NCI-H345 (cell line): ENCODE measurements at places on chromosomes 2 and 18.
A peak's percentile ranks its signal among the peaks of the same experiment; 100 is the strongest.

GRCh38 chr2:24920809-24921441 is 888 bp upstream of the ADCY3 start:
- peak; percentile 43 for DNase-seq

DNA sequence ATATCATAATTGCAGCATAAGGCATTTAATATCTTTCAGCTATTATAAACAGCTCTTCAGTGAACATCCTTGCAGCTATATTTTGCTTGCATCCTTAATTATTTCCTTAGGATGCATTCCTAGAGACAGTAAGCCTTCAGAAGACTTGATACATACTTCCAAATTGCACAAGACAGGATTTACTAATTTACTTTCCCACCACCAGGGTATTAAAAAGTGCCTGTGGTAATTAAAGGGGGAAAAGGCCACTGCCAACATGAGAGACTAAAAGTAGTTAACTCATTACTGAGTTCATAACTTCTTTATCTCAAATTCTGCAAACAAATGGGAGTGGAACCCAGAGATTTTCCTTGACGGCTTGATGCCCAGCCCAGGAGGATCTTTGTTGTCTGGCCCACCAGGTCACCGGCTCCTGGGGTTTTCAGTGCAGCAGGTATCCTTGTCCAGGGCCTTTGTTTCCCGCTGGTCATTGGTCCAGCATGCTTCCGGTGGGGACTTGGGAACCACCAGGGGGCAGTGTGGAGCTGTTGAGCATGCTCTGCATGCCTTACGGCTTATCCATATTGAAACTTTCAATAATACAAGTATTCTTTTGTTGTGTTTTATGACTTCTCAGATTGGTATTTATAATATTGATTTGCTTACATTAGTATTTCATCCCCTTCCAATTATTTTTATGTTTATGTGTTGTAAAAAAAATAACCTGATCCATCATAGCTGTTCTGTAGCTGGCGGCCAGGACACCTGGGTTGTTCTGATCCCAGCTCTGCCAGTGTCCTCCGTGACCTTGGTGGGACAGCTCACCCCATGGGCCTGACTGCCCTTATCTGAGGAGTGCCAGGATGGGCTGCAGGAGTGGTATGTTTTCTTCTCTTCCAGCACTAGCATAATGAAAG is 61.4 kb downstream of the TGOLN2 start:
- peak; percentile 21 for DNase-seq

DNA sequence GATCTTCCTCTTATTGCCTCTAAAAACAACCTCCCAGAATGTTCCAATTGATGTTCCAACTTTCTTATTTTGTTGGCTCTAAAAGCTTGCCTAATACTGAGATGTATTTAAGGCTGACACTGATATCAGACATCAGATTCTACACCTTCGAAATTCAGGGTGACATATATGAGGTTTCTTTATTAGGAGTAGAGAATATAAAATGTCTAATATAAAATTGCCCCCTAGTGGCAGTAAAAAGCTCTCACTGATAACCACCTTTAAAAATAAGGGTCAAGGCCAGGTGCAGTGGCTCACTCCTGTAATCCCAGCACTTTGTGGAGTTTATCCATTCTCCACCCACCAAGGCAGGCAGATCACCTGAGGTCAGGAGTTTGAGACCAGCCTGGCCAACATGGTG is 789.7 kb upstream of the SLC39A10 start:
- DNase-seq, result peak; percentile 15

- DNase-seq, result no peak
Measured at GRCh38 chr2:187884003-187884402, 329.8 kb upstream of the TFPI start.

GRCh38 chr2:230775737-230776136 is 63.1 kb downstream of the CAB39 start:
- DNase-seq, result no peak

DNA sequence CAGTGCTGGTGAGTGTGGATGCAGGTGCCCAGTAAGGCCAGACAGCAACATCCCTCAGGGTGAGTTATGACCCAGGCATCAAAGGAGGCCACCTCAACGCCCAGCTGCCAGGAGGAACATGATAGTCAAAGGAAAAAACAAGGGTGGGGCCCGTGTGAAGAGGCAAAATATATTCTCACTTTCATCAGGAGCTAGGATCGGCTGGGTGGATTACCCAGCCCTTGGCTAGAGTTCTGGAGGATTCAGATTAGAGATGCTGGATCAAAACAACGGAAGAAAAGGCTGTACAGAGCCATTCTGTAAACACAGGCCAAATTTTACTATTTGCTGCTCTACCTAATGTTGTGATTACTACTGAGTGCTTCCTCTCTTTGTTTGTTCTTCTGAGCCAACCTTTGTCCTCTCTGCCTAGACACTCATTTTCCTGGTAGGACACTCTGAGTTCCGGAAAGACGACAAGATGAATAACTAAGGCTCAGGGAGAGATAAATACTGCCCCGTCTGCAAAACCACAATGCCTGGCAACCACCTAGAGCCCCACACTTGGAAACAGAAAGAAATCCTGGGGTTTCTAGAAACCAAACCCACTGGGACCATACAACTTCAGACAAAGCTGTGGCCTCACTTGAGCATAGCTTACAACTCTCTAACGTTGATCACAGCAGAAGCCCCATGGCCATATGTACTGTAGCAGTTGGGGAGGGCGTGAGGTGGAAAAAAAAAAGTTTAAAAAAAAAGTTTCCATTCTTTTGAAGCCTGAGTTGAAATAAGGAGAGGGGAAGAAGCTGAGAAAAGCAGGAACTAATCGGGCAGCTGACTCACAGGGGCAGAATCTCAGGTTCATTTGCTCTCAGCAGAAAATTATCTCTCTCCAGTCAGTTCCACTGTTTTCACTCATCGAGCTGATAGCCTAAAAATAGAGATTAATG is 17.8 kb upstream of the PMAIP1 start:
- peak; percentile 19 for DNase-seq

GRCh38 chr2:128187032-128187654 is 96.1 kb downstream of the UGGT1 start:
- DNase-seq, result no peak

DNA sequence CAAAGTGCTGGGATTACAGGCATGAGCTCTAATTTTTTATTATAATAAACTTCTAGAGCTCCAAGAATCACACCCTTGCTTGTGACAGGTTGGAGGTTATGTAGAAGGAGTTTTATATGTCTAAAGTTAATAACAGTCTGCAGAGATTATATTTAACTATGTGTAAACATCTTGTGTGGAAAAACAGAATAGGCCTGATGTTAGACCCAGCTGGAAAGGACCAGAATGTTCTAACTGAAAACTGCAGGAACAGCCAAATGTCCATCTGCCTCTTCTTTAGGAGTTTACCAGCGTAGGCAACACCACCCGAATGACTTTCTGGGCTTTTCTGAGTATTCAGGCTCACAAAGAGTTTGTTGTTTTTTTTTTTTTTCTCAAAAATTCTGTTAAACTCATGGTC is 67.1 kb upstream of the CDCA7 start:
- DNase-seq, result no peak

DNA sequence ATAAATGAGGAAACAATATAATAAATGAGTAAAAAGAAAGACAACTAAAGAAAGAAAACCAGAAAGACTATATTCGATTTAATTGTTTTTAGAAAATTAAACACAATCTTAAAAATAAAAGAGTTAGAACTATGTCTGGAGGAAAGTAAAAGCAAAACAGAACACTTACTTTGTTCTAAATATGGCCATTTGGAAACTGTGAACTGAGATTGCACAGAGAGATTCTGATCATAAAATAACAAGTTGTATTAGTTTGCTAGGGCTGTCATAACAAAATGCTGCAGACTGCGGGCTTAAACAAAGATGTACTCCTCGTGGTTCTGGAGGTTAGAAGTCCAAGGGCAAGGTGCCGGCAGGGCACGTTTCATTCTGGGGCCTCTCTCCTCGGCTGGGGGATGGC is 128.1 kb upstream of the AQP4 start:
- no peak for DNase-seq

DNA sequence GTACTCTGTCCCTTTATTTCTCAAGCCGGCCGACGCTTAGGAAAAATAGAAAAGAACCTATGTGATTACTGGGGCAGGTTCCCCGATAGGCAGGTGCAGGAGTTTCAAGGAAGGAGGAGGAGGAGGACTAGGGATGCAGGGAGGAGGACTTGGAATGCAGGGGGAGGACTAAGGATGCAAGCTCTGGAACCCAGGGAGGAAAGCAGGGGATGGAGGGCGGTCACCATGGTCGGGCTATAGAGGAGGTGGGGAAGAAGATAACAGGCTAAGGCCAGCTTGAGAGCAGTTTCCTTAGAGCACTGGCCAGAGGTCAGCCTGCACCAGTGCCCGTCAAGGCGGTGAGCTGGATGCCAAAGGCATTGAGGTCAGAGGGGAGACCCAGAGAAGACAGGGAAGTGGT is 18.7 kb upstream of the B3GNT7 start:
- DNase-seq, result no peak

DNA sequence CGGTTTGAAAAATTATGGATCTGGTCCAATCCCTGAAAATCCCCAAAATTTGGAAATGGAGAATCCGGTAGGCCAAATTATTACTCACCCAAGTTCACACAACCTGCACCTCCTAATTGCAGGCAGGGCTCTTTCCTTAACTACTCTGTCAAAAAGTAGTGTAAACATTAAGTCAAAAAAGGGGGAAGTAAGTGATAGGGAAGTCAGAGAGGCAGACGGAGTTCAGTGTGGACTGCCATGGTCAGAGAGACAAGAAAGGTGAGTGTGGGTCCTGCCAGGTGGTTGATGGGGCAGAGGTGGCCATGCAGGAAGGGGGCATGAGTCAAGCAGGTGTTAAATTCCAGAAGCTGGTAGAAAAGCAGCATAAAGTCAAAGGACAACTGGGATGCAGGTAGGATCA is 104.7 kb upstream of the STPG4 start:
- DNase-seq, result no peak

GRCh38 chr2:134453476-134453875 is 199.6 kb downstream of the MGAT5 start:
- no peak for DNase-seq

DNA sequence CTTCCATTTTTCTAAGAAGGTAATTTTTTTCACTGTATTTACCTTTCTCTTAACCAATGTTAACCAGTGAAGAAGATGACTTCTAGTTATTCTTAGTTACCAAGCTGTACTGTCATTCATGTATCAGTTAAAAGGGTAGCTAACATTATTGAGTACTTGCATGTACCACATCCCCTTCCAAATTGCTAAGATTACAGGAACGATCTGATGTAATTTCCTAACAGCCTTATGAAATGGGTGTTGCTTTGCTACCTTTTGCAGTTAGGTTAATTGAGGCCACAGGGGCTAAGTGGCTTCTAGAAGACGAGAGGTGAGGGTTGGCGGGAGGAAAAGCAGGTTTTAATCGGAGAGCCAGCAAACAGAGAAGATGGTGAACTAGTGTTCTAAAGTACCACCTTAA is 1.8 kb upstream of the SULT6B1 start:
- no peak for DNase-seq

DNA sequence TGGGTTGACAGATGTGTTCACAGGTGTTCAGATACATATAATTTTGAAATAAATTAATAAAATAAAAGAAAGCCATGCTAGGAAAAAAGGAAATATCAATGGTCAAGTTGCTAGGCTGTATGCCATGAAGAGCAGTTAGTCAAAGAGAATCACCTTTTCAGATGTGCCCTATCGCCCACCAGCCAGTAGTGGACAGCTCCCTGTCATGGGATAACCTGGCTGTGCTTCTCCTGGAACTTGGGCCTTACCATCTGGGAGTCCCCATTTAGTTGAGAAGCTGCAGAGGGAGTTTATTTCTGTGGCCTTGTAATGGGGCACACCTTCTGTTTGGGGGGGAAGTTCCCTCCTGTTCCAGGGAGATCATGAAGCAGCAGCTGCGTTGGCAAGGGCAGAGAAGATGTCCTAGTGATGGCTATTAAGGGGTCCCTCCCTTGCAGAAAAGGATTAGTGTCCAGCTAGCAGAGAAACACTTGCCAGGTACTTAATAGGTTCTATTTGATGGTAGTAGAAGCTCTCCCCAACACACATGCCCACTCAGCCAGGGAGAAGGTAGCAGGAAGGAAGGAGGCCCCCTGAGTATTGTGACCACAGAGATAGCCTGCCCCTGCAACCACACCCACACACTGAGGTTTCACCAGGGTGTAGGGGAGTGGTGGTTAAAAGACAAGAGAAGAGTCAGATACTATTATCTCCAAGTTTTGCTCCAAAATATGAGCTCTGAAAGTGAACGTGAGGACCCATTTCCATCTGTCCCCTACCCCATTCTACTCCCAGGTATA is 117.7 kb downstream of the B3GNT2 start:
- no peak for DNase-seq

- DNase-seq, result no peak
Measured at GRCh38 chr18:47928466-47928865, 2.0 kb downstream of the SMAD2 start.

- no peak for DNase-seq
Measured at GRCh38 chr2:37582481-37583220, 88.8 kb downstream of the CDC42EP3 start.

DNA sequence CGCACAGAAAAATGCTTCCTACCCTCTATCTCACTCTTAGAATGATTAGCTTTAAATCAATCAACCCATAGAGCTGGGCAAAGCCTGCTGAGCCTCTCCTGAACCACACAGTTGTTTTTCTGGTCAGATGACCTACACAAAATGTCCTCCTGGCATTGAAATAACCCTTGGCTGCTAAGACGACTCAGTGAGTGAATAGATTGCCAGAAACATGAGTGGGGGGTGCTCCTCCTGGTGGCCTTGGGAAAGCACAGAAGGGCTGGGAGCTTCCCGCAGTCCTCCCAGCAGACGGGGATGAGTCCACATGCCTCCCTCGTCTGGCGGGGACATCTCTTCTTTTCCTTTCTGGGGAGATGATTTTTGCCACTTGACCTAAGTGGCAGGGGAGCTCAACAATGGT is 14.9 kb downstream of the MAL start:
- DNase-seq, result no peak

GRCh38 chr2:202104286-202104870 is 31.3 kb downstream of the KIAA2012 start:
- no peak for DNase-seq

DNA sequence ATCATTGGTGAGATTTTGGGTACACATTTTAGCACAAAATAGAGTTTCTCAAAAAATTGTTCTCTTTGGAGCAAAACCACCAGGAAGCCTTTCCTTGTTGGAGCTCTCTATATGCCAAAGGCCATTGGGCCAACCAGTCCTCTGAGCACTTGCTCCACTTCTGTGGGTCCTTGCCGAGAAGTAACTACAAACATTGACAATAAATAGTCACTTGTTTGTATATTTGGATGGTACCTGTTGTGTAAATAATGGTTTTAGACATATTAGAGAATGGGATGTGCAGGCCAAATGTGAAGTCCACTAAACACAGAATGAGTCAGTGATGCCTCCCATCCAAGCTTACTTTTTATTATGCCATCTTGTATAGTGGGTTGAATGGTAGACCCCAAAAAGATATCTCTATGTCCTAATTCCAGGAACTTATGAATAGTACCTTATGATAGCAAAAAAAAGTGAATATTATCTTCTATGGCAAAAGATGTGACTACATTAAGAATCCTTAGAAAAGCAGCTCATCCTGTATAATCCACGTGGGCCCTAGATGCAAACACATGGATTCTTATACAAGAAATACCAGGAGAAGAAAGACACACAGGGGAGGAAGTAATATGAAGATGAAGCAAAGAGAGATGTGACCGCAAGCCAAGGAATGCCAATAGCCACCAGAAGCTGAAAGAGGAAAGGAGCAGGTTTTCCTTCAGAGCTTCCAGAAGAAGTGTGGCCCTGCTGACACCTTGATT is 24.6 kb downstream of the SRD5A2 start:
- no peak for DNase-seq

- no peak for DNase-seq
Measured at GRCh38 chr2:232417489-232417888, 10.8 kb downstream of the ALPG start.
